Heart left ventricle (tissue), 16 donors: ENCODE measurements at places on chromosomes 2 and 18. TPM values are rescaled to one million over a fixed set of nuclear protein-coding genes. Genes with fewer than 3 reads are reported as not detected.

Gene POTEJ
- not detected for polyA plus RNA-seq

Gene KCNS3
- polyA plus RNA-seq: 1.0 TPM

Gene THSD7B
- 0.04 TPM for polyA plus RNA-seq

Gene NAT8
- not detected for polyA plus RNA-seq

Gene MAP3K19
- not detected for polyA plus RNA-seq

Gene RAPGEF4
- 1.3 TPM for polyA plus RNA-seq
